Mesothelial cell of epicardium (in vitro differentiated cells): ENCODE measurements at places on chromosomes 4 and X.

GRCh38 chr4:158530898-158531297, 9.2 kb downstream of the RXFP1 start:
- DNase-seq, result no peak

DNA sequence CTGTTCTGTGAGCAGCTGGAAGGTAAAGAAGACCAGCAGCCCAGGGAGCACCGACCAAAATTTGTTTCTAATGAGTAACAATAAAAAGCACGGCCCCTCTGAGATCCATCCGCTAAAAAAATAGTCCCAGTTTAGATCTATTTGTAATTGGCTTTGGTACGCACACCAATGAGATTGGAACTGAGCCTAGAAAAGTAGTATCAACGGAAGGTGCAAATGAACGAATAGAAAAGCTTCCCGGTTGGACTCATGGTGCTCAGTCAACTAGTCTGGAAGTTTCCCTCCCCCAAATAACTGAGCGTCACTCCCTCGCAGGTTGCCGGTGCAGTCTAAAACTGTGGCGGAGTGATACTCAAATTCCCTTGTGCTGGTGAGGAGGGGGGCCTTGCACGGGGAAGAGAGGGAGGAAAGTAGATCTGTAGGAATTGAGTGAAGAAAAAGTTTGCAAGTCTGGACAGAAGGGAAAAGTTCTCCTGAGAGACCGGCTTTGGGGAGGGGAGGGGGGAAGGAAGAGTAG, at the start of gene COL4A5:
COL4A5 (plus strand) TSS at position 413 of the 517 bp plus-strand sequence. CDS start 288 bp downstream, outside the sequence.
- peak; percentile 51 for DNase-seq

GRCh38 chrX:85591536-85591935, 212.1 kb upstream of the POF1B start:
- no peak for DNase-seq

DNA sequence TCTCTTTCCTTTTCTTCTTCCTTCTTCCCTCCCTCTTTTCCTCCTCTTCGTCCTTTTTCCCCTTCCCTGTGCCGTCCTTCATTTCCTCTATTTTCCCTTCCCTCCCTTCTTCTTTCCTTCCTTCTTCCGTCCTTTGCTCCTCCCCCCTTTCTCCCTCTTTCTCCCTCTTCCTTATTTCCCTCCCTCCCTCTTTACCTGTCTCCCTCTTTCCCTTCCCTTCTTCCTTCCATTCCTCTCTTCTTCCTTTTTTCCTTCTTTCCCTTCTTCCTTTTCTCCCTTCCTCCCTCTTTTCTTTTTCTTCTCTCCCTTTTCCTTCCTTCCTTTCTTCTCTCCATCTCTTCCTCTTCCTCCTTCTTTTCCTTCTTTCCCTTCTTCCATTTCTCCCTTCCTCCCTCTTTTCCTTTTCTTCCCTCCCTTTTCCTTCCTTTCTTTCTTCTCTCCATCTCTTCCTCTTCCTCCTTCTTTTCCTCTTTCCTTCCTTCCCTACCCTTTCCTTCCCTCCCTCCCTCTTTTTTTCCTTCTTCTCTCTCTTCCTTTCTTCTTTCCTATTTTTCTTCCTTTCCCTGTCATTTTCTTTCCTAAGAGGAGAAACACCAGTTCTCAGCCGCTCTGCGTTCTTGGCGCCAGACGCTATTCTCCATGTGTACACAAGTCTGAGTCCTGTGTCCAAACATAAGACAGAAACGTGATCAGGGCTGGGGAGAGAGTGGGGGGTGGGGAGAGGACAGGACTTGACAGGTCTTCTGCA, 597.1 kb downstream of the MID1IP1 start:
- DNase-seq, result no peak

- no peak for DNase-seq
These were observed 58.0 kb upstream of the KLF3 start for GRCh38 chr4:38605753-38606586.
